EL (cell line): ENCODE measurements at places on chromosomes 5 and 9.

GRCh38 chr9:99720455-99721050, 101.1 kb upstream of the NR4A3 start:
- DNase-seq: peak; percentile 23

DNA sequence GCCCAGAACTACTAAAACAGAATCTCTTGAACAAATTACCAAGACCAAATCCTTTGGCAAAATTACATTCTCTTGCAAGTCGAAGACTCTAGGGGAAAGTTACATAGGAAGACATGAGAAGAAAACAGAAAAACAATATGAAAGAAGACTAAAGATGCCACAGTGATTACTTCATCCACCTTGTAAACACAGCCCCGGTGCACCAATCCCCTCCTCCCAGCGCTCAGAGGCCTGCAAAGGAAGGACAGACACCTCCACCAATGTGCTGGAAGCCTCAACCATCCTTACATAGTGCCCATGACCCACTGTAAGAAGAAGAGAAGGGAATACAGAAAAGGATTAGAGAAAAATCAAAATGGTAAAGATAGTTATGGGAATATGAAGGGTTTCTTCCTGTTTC, 218.5 kb downstream of the SPOCK1 start:
- no peak for DNase-seq

- no peak for DNase-seq
Observed at GRCh38 chr9:116207371-116208111, 54.0 kb downstream of the PAPPA start.

GRCh38 chr9:18941060-18941740, 91.8 kb downstream of the SAXO1 start:
- no peak for DNase-seq

DNA sequence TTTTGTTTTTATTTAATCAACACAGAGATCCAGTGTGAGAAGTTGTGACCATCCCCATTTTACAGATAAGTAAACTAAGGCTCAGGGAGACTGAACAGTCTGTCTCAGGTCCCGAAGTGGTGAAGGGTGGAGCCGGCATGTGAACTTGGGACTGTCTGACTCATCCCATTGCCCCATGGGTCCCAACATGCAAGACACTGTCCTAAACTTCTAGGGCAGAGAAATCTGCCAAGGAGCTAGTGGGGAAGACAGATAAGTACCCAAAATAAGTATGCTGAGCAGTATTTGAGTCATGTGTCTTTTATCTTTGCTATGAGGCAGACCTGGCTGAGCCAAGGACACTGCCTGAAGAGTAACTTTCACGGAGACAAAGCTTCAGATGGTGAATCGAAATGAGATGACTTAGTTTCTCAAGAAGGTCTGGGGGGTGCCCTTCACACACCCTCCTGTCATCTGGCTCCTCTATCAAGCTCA, 64.3 kb upstream of the SLC25A51 start:
- peak; percentile 74 for DNase-seq

GRCh38 chr9:135075234-135076142, 12.0 kb upstream of the OLFM1 start:
- no peak for DNase-seq

GRCh38 chr9:109557481-109557880, 59.4 kb upstream of the PTPN3 start:
- DNase-seq: no peak

DNA sequence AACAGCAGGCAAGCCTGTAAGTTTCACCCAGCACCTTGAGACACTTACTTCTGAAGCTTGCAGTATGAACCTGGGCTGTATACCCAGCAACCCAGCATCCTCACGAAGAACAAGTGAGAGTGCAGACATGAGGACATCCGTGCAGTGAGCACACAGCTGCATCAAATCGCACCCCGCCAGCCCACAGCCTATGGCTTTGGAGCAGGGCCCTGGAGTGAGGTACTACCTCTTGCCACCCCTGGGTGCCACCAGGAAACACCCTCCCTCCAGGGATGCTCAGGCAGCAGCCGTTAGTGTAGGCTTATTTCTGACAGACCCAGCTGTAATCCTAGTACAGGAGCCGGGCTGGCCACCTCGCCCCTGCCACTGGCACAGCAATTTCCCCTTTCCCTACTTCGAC, 81.4 kb downstream of the ATPSCKMT start:
- no peak for DNase-seq

DNA sequence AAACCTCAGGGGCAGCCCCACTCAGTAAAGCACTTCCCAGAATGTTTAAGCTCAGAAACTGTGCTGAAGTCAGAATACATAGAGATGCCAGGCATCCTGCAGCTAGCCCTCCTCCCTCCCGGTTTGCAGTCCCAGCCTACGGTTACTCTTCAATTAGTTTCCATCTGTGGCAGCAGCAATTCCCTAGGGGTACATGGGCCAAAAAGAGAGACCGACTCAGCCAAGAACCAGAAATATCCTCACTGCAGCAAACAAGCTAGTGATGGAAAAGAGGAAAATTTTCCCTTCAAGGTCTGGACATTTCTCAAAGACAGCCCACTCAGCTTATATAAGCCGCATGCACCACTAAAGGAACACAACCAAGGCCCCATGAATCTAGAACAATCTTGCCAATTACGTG, 89.1 kb upstream of the PPP2R2B start:
- no peak for DNase-seq

DNA sequence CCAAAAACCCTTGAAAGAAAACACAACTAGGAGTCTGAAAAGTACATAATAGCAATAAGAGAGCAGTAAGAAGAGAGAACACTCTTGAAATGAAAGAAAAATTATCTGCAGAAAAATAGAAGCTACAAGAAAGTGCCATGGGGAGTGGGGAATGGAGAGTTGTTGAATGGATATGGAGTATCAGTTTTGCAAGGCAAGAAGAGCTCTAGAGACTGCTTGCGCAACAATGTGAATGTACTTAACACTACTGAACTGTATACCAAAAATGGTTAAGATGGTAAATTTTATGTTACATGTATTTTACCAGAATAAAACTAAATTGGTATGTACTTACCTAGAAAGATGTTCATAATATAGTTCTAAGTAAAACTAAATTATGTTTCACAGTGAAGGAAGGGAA, 54.8 kb upstream of the RASGRF2 start:
- no peak for DNase-seq

DNA sequence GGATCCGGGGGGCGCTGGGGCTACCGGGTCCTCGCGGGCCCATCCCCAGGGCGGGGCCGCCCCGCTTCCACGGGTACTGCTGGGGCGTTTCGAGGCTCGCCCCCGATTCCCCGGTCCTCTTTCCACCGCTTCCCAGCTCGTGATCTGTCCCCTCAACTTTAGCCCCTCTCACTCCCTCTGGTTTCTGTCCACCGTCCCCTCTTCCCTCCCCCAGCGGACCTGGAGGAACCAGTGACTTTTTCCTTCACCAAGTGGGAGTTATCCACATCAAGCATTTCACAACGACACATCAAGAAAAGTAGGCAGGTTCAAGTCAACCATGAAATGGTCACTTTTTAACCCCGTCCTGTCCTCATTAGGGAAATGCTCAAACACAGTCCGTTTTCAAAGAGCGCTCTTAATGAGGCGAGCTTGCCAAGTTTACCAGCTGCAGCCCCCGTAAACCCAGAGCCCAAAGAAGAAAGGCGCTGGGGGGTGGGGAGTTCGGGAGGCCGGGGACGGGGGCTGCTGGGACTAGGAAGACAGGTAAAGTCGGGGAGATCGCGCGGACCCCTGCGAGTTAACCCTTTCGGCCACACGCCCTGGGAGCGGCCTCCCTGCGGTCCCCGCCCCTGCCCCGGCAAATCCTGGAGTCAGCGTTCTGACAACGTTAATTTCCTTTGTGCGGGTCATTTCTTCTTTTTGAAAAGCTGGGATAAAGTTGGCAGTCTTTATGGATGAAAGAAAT, 2.1 kb upstream of the NFIB start:
- DNase-seq: peak; percentile 3

DNA sequence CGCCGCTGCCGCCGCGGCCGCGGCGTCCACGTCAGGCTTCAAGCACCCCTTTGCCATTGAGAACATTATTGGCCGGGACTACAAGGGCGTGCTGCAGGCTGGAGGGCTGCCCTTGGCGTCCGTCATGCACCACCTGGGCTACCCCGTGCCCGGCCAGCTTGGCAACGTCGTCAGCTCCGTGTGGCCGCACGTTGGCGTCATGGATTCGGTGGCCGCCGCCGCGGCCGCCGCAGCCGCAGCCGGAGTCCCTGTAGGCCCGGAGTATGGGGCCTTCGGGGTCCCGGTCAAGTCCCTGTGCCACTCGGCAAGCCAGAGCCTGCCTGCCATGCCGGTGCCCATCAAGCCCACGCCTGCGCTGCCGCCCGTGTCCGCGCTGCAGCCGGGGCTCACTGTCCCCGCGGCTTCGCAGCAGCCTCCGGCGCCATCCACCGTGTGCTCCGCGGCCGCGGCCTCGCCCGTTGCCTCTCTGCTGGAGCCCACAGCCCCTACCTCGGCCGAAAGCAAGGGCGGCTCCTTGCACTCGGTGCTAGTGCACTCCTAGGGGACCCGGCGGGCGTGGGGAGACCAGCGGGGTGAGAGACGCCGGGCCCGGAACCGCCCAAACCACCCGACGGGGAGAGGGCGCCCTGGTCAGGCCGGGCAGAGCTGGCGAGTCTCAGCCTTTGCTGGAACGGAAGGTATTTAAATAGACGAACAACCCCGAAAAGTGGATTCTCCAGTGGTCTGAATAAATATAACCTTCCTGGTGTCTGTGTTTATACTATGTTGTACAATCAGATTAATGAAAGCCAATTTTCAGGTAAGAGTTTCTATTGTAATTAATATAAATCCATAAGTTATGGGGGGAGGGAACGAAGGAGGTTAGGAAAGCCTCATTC, 1.2 kb downstream of the FOXB2 start:
- DNase-seq: no peak

DNA sequence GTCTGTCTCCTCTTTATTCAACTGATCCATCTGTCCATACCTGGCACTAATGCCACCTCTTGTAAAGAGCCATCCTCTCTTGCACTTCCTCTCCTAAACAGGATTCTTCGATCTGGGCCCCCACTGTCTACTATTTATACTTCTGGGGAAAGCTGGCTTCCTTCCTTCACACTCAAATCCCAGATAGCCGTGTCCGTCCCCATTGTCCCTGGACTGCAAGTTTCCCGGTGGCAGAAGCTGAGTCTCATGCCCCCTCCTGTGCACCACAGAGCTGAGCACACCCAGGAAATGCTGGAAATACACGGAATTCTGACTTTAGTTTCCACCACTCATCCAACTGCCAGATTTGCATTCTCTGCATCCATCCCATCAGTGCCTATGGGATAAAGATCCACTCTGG, 84.0 kb downstream of the MARCHF11 start:
- DNase-seq: no peak

- DNase-seq: no peak
Observed at GRCh38 chr5:56071470-56071869, 76.7 kb upstream of the IL6ST start.

- no peak for DNase-seq
Observed at GRCh38 chr5:11407556-11408145, 496.6 kb downstream of the CTNND2 start.

GRCh38 chr5:120532835-120533234, 68.7 kb downstream of the PRR16 start:
- no peak for DNase-seq

DNA sequence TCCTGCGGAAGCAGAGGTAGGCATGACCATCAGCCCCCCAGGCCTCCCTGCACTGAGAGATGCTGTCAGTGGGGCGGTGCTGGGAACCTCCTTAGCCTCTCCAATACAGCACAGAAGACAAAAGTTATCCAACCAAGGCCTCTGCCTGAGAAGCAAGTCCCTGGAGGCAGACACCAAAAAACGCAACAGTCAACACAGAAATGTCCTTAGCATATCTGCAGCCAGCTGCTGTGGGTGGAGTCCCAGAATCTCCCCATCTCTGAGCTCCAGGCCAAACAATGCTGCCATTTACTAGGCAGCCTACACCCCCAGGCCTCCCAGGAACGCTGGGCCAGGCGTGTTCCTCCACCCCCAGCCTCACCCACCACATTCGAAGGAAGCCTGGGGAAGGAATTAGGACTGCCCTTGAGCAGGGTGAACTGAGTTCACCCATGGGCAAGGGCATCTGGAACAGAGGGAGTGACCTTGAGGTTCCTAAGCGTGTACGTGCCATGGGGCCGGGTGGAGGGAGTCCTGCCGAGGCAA, 43.7 kb downstream of the STK10 start:
- no peak for DNase-seq

GRCh38 chr5:133271606-133272005, 219.8 kb downstream of the HSPA4 start:
- DNase-seq: no peak

- peak; percentile 10 for DNase-seq
Observed at GRCh38 chr9:95406121-95406520, 88.6 kb upstream of the FANCC start.

DNA sequence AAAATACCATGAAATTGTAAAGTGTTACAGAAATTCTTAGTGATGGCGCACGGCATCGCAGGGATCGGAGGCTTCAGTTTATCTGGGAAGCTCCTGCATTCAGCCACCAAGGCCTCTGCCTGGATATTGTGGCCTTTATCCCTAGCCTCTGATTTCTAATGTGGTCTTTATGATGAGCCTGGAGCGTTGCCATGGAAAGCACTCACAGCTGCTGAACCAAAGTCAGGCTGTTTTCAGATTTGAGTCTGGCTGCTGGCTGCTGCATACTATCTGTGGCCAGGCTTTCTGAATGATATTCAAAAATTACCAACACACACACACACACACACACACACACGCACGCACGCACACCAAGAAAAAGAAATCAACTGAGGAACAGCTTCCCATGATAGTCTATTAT, 101.1 kb upstream of the ZNF366 start:
- DNase-seq: no peak

GRCh38 chr5:57082441-57083067, 91.3 kb upstream of the GPBP1 start:
- peak; percentile 26 for DNase-seq

DNA sequence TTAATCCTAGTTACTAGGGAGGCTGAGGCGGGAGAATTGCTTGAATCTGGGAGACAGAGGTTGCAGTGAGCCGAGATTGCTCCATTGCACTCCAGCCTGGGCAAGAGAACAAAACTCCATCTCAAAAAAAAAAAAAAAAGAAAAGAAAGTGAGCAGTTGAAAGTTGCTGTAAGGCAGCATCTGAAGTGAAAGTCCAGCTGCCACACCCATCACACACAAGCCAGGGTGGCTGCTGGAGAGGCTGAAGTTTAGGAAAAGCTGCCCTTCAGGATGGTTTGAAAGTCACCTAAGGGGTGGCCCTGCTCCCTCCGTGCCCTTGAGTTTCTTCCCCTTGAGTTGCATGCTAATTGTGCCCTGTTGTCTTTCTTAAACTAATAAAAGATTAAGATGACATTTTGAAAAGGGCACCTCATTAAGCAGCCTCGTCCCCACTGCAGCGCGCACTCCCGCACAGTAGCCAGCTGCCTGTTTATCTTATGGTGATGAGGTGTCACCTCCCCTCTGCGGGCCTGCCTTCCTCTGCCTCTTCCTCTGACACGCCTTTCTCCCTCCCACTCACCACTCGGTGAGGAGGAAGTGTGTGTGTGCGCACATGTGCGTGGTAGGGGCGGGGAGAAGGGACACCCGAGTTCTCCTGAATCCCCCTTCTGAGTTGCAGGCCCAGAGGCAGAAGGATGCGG, 104.2 kb upstream of the PANK3 start:
- no peak for DNase-seq
